Nucleus accumbens (tissue), 56 donors: ENCODE measurements at places on chromosomes 2 and 18.

- DNase-seq: no peak
Observed at GRCh38 chr2:235979753-235980435, 188.3 kb downstream of the GBX2 start.

DNA sequence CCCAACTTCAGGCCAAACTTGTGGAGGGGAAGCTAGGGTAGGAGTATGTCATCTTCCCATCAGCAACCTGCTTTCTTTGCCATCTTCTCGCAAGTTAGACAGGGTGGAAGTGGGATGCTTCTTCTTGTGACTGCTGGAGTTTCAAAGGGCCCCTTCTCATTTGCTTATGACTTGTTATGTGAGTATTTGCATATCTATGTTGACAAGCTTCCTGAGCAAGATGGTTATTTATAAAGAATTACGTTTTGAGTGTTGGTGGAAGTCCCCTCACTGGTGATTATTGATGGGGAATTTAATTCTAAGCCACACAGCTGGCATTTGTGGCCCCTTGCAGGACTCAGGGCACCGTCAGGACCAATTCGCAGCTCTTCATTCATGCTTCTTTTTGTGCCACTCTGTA is 791.0 kb downstream of the LRRTM4 start:
- no peak for DNase-seq

- no peak for DNase-seq
Observed at GRCh38 chr18:64180171-64180570, 31.3 kb upstream of the LINC00305 start.

DNA sequence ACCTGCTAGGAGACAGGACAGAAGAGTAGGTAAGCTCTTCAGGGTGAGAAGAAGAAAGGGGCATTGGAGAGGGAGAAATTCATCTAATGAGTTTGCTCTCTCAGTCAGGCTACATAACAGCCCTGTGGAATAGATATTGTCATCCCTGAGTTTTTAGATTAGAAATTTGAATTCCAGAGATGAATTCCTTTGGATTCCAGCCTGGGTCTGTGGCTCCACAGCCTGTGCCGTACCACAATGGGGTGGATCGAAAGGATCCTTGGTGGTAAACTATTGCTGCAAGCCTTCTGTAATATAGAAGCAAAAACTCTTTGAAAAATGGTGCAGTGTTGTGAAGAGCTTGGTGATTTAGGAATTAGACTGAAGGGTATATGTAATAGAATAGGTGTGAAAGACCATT is 21.0 kb downstream of the MYO1B start:
- no peak for DNase-seq

GRCh38 chr2:158458617-158458920 is 1.8 kb downstream of the PKP4 start:
- DNase-seq: no peak

GRCh38 chr2:223465793-223466192 is 136.4 kb downstream of the SCG2 start:
- no peak for DNase-seq

DNA sequence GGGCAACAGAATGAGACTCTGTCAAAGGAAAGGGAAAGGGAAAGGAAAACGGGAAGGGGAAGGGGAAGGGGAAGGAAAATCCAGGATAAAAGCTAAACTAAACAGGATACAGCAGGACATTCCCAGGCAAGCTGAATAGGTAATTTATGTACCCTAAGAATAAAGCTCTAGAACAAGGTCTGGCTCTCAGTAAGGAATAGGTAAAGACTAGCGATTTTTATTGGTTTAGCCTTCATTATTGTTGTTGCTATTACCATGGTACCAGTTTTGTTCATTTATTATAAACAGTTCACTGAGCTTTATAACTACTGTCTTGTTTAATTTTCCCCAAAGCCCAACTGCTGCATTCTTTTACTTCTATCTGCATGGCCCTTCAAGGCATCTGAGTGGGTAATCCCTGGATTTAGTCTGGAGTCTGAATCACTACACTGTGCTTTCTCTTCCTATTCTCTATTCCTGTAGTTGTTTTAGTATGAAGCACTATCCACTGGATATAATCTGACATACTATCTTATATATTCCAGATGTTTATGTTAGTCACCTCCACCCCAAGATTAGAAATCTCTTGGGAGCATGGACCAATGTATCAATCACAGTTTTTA is 127.1 kb upstream of the TANK start:
- DNase-seq: no peak

DNA sequence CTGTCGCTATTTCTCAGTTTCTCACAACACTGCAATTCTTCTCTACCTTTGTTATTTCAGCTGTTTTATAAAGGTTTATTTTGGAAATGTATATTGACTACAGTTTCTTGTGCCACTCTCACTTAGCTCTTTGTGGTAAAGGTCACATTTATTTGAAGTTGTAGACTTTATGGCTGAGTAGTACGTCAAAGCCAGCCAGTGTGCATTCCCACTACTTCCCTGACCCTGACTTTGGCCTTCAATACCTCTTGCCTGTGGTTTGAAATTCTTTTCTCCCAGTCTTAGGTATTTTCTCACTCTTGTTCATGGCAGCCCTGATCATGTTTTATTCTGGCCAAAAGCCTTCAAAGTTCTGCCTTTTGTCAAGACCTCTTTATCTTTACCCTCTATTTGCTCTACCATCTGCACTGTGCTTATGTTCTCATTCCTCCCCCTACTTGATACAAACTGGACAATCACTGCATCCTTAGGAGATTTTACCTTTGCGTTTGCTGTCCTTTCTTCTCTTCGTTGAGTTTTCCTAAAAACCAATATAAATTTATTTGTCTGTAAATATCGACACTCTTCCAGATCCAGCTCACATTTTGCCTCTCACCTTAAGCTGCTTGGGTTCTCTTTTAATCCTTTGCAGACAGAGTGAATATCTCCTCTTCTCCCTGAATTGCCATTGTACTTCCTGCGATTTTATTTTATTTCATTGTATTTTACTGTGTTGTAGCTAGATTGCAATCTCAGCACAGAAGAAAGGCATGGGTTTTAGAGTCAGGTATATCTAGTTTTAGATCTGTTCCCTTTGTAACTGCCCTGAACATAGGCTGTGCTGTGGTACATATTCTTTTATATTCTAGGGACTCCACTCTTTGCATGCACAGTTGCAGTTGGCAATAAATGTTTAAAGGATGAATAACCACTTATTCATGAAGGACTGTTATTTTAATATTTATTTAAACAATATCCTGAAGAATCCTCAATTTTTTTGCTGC is 31.2 kb downstream of the GULP1 start:
- no peak for DNase-seq

GRCh38 chr2:119544939-119545475 is 758 bp downstream of the CFAP221 start:
- no peak for DNase-seq

GRCh38 chr2:68216454-68217310 is 35.6 kb downstream of the PPP3R1 start:
- DNase-seq: no peak

GRCh38 chr18:62839874-62840713 is 124.8 kb downstream of the PHLPP1 start:
- DNase-seq: no peak

DNA sequence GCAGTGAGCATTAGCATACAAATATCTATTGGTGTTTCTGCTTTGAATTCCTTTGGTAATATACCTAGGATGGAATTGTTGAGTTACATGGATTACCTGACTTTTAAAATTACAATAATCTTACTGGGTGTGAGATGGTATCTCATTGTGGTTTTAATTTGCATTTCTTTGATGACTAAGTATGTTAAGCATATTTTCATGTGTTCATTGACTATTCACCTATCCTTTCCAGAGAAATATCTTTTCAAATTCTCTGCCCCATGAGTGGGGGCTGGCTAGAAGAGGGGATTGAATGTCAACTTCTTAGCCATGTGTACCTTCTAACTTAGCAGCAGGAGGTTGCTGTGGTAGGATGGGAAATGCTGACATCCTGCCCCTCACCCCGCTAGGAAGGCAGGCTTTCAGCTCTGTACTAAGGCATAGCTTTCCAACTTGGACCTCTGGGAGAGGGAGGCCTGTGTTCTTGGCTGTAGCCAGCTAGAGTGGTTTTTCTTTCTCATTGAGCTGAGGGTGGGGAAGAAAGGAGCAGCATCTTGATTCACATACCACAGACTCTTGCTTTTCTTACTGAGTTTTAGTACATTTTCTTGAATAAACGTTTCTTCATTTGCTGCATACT is 63.3 kb upstream of the TTC27 start:
- DNase-seq: no peak

DNA sequence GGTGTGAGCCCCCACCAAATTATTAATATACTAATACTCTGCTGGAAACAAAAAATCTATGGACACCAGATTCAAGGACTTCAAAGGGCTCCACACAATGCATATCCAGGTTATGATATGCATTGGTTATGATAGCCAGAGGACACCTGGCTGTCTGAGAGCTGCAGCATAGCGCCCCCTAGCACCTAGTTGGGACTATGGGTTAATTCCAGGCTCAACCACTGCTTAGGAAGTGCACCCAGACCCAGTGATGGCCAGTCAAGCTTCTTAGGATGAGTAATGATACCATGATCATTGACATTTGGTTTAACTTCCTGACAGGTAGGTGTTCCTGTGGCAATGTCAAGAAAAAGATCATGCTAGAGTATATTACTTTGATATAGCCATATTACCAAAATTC is 3.8 kb upstream of the FRZB start:
- no peak for DNase-seq

- no peak for DNase-seq
Observed at GRCh38 chr18:11327391-11328009, 178.1 kb upstream of the PIEZO2 start.

DNA sequence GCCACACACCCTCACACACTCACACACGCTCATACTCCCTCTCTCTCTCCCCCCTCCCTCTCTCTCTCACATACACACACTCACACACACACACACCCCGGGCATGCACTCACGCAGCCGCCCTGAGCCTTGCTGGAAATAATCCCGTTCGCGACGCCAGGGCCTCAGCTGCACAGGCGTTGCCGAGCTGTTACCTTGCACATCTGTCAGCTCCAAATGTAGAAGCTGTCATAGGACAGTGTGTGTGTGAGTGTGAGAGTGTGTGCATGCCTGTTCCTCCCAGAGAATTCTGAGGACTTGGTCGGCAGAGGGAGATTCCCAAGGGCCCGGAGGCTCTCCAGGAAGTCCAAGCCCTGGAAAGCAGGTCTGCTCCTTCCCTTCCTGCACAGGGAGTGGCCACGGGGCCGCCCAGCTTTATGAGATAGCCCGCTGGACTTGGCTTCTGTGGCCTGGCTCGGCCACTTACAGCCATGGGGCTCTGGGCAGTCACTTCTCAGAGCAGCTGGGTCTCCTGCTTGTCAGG is 8.6 kb downstream of the SPR start:
- DNase-seq: no peak

DNA sequence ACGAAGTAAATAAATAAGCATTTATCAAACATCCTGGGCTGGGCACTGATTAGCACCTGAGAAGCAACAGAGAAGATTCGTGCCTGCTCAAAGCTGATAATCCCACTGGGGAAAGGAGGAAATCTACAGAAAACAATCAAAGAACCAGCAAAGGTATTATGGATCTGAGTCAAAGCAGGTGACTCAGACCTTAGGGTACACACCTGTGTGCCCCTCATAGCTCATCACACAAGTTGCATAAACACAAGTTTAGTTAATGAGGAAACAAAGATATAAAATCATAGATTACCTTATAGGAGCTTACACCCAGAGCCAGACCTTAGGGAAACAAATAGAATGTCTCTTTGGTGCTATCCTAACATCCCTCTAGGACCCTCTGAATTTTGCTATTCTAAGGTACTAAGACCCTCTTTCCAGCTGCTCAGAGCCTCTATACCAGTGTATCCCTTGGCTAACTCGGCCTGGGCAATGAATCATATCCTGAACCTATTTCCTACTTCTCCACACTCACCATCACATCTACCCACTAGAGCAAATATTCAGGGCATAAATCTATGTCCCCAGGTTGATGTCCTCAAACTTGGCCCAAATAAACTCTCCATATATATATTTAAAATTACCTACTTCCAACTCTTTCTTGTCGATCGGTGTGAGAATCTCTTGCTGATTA is 19.3 kb upstream of the CTIF start:
- no peak for DNase-seq

DNA sequence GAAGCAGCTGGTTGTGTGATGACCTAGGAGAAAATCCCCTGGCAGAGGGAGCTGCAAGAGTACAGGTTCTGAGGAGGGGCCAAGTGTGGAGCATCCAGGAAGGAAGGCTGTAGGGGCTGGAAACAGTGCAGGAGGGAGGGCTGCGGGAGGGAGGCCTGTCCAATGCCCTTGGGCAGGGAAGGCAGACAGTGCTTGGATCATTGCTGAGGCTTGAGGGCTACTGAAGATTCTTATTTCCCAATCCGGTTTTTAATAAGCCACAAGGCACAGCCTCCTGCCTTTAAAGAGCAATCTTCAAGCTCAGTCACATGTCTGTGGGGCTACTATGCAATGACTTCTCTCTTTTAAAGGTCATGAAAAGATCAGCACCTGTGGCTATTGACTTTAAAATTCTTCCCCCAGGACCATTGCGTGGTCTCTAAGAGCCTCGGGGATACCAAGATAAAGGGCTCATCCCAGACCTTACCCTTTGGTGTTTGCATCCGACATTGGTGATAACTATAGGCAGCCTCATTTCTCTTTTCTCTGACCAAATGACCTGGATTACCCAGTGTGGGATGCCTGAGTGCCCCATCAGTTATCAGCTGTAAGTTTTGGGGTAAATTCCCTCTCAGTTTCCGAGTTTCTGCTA is 149.6 kb downstream of the DOCK10 start:
- DNase-seq: no peak

GRCh38 chr2:152037743-152038435 is 61.0 kb downstream of the CACNB4 start:
- no peak for DNase-seq

GRCh38 chr2:152782171-152782570 is 63.8 kb downstream of the ARL6IP6 start:
- DNase-seq: no peak

GRCh38 chr2:138086576-138086975 is 122.3 kb downstream of the HNMT start:
- DNase-seq: no peak

GRCh38 chr2:167814881-167815718 is 432.3 kb downstream of the STK39 start:
- no peak for DNase-seq

GRCh38 chr2:56314796-56315195 is 131.0 kb downstream of the CCDC85A start:
- no peak for DNase-seq

DNA sequence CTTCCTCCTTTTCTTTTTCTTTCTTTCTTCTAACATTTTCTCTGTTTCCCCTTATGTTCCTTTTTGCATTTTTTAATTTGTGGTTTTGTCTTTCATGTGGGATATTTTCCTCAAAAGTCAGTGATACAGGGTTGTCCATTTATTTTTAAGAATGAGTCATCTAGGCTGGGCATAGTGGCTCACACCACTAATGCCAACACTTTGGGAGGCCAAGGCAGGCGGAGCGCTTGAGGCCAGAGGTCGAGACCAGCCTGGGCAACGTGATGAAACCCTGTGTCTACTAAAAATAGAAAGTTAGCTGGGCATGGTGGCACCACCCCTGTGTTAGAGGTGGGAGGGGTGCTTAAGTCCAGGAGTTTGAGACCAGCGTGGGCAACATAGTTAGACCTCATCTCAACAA is 35.8 kb downstream of the KATNAL2 start:
- DNase-seq: no peak

GRCh38 chr2:27084297-27085061 is 2.1 kb upstream of the KHK start:
- DNase-seq: no peak
